Globus pallidus (tissue), 1 donor: ENCODE measurements at places on chromosomes 6 and 20.

- no peak for DNase-seq
Observed at GRCh38 chr6:36800223-36801076, 38.8 kb downstream of the CPNE5 start.

DNA sequence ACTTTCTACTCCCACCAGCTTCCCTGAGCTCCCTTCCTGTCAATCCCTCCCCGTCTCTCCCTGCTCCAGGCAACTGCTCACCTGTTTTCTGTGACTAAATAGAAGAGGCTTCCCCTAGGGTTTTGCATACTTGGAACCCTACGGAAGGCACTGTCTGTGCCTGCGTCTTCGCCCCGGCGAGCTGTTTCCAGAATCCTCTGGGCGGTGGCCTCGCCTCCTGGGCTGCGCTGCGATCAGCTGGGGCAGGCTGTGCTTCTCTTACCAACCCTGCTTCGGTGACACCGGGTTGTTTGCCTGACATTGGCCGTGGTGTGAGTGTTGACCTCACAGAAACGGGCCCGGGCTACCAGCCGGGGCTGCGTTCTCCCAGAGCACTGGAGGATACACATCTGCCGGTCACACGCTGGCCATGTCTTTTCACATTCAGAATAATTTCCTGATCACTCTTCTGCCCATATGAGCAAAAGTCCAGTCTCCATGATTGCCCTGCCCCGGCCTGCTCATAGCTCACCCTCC lies 29.4 kb upstream of the CCR6 start:
- no peak for DNase-seq

GRCh38 chr6:52537001-52537753 lies 39.7 kb downstream of the TRAM2 start:
- no peak for DNase-seq

GRCh38 chr6:20260360-20260759 lies 48.1 kb upstream of the MBOAT1 start:
- DNase-seq = no peak

GRCh38 chr20:25256226-25256859 lies 8.5 kb downstream of the PYGB start:
- no peak for DNase-seq

GRCh38 chr20:37917461-37917860 lies 14.5 kb downstream of the VSTM2L start:
- DNase-seq = no peak

DNA sequence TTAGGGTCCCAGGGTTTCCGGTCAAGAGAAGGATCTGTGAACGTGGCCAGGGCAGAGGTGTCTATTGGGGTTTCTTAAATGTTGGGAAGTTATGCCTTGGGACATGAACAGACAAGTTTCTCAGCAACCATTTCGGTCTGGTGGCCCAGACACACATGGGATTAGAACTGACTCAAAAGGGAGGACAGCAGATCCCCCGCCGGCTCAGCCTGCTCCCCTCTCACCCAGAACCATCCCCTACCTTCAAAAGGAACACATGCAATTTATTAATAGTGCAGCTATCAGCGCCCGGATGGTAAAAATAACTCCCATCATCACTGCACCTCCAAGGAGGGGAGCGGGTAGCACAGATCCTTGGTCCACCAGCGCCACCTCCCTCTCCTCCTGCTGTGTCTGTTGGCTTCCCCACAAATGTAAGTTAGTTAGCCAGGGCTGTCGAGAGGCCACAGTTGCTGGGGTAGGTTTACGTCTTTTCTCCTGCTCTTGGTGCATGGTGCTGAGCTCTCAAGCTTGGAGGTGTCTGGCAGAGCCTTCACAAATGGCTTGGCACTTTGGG lies 77.1 kb downstream of the TRAM2 start:
- no peak for DNase-seq

DNA sequence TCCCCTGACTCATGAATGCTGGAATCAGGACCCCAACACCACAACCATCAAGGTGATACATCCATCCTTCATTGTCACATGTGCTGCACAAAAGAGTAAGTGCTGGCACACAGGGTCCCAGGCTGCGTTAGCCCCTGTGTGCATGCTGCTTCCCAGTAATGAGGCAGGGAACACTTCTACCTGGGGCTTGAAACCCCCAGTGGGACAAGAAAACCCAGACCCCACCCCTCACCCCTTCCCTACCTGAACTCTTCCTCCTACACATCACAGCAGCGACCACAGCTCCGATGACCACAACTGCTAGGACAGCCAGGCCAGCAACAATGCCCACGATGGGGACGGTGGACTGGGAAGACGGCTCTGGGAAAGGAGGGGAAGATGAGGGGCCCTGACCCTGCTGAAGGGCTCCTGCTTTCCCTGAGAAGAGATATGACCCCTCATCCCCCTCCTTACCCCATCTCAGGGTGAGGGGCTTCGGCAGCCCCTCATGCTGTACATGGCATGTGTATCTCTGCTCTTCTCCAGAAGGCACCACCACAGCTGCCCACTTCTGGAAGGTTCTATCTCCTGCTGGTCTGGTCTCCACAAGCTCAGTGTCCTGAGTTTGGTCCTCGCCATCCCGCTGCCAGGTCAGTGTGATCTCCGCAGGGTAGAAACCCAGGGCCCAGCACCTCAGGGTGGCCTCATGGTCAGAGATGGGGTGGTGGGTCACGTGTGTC lies 2.0 kb downstream of the HLA-B start:
- no peak for DNase-seq

GRCh38 chr20:32966382-32966781 lies 37.9 kb downstream of the SUN5 start:
- no peak for DNase-seq

DNA sequence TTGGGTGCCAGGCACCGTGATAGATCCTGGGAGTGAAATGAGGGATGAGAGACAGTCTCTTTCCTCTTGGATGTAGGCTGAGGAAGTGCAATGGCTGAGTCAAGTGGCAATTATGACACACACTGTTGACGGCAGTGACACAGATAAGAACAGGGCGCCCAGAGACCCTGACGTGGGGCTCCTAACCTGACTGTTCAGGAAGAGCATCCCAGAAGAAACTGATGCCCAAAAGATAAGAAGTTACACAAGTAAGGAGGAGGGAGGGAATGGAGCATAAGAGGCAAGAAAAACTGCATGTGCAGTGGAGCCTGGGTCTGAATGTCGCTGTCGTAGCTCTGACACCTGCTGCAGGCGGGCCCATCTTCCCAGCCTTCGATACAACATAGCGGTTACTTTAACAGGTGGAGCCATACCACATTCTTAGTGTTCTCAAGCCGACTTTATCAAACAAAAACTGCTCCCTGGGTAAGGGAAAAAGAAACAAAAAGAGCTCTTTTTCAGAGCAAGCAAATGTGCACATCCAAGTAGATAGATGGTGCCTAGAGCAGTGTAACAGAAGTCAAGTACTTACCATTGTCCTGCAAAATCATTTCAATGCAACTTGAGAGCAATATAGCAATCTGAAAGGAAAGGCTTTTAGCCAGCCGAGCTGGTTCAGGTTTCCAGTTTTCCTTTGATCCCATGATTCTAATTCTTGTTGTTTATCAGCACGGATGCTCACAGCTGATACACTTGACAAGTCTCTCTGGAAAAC lies 463.9 kb upstream of the JARID2 start:
- no peak for DNase-seq

- DNase-seq = no peak
Observed at GRCh38 chr6:132461958-132462357, 51.0 kb downstream of the STX7 start.

GRCh38 chr20:15072316-15072715 lies 734.9 kb upstream of the FLRT3 start:
- no peak for DNase-seq
